ENCODE measurements at places on chromosomes 7 and 10.

- no peak for DNase-seq
These were observed 137.2 kb downstream of the ARHGAP22 start for GRCh38 chr10:48467669-48468068.

DNA sequence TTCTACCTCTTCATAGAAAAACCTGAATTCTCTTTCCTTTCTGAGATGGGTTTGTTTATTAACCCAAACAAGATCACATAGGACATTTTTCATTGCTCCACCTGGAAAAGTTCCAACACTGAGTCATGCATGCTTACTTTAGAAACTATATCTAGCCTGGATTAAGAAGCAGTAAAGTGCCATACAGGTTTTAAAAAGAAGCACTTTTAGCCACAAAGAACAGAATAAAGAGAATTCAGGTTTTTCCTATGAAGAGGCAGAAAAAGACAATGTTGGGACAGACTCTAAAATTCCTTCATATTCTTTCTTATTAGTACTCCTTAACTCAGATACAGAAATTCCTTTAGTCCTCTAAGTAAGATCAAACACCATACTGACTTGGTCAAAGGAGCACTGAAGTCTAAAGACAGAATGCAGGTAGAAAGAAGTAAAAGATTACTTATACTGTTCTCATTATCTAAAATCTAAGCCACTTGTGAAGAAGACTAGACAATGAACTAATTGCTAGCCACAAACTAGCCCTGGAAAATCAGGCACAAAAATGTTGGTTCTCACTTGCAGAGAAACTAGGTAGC is 241.3 kb downstream of the ANK3 start:
- peak; percentile 26 for DNase-seq

- peak; percentile 78 for DNase-seq
These were observed 712.1 kb downstream of the PHTF2 start for GRCh38 chr7:78510580-78511188.

GRCh38 chr10:50622706-50623662 is 772 bp downstream of the SGMS1 start:
- peak; percentile 82 for DNase-seq

DNA sequence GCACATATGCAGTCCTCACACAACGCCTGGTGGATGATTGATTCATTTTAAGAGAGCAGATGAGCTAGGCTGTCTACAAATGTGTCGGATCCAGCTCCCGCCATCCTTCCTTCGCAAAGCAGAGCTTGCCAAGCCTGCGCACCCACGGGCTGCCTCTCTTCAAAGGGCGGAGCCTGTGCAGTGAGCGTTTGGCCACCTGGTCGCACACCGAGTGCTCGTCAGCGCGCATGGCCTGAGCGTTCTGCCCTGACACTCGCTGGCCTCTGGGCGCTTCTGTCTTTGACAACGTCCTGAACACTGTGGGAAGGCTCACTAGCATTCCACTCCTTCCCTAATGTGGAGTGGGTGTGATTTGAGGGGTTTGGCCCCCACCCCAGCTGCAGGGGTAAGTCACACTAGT is 47.1 kb upstream of the TMEM72 start:
- no peak for DNase-seq

DNA sequence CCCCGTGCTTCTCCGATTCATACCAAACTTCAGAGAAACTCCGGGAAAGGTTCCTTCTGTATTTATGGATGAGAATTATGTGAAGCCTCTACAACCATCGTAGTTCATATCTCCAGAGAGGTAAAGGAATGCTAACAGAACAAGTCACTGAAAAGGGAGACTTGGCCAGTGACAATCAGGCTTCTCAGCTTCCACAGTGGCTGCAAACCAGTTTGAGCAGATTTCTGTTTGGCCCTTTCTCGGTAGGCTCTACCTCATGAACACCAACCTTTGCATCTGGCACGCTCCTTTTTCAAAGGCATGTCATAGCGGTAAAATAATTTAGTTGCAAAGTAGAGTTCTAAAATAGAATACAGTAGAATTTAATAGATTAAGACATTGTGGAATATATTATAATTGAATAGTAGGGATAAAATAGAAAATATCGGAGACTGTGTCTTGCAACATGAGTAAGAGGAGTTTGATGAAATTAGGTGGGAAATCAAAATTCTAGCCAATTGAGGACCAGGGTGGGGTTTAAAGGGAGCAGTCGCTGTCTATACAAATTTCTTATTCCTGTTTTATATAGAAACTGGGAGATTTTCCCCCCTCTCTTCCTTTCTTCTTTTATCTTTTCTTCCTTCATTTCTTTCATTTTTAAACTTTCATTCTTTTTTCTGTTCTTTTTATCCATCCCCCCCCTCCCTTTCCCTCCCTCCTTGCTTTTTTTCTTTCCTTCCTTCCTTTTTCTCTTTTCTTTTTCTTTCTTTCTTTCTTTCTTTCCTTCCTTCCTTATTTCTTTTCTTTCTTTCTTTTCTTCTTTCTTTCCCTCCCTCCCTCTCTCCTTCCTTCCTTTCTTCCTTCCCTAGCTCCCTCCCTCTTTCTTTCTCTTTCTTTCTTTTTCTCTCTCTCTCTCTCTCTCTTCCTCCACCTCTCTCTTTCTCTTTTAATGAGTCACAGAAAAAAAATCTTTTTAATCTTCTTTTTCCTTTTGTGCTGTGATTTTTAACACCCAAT is 161.5 kb upstream of the KLF6 start:
- no peak for DNase-seq

- DNase-seq, result peak; percentile 1
These were observed 430.9 kb downstream of the ACTR3B start for GRCh38 chr7:153190452-153190851.
